ENCODE measurements at places on chromosomes 1 and 21. TPM values are rescaled to one million over a fixed set of nuclear protein-coding genes. Genes with fewer than 3 reads are reported as not detected.

- DNase-seq = no peak
Observed at GRCh38 chr1:174964972-174965361, 34.8 kb upstream of the CACYBP start.

DNA sequence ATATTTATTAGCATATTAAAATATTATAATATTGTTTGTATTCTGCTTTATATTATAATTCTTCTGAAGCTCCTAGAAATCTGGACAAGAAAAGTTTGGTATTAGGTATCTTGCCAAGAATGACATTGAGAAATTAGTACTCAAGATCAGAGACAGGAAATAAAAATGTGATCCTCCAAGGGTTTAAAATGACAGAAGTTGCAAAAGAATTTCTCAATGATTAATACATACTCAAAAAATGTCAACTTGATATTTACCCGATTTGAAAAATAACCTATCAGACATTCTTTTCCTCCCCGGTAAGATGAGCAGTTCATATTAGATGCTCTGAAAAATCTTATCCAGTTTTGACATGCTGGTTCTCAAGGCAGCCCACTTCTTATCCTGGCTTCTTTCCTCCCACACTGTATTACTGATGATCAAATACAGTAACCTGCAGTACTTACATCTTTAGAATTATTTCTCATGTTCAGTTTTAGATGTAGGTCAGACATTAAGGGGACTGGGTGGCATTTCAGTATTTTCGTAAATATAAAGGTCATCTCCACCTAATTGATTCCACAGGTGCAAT, 55.3 kb downstream of the CACHD1 start:
- no peak for DNase-seq

DNA sequence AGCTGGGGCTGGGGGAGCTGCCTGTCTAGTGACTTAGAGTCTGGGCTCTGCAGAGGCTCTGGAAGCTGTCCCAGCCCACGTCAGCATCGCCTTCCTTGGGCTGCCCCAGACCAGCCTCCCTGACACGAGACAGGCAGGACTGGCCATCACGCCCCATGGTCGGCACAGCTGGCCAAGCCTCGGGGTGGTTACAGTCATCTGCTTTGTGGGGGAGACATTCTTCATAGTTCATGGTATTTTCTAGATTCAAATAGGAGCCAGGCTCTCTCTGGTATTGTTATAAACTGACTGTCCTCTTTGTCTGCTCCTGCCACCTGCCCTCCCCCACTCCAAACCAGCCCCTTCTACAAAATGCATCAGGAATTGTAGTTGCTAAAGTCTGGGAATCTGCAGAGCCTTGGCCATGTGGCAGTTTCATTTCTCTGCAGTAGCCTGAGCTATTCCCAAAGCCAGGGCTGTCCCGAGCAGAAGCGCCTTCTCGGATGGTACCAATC, 29.4 kb downstream of the OLFML2B start:
- DNase-seq = no peak

The SPATA1 gene
- total RNA-seq = 8.6 TPM

- no peak for DNase-seq
Observed at GRCh38 chr21:36478941-36479340, 981 bp downstream of the CLDN14 start.

The FRRS1 gene
- total RNA-seq = 0.96 TPM

DNA sequence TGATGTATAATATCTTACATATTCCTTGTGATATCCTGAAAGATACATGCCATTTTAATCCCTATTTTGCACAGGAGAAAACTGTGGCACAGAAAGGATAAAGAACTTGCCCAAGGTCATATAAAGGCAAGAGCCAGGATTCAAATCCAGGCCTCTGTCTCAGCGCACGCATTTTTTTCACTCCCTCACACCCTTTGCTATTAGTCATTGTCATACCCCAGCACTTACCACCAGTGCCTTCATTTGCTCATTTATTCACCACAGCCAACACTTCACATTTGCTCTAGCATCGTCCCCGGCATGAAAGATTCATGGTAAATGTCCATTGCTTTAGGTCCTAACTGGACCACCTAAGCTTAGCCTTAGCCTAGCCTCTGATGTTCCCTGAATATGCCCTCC, 14.2 kb downstream of the ALX3 start:
- no peak for DNase-seq

The SPATA45 gene
- 0.64 TPM for total RNA-seq

DNA sequence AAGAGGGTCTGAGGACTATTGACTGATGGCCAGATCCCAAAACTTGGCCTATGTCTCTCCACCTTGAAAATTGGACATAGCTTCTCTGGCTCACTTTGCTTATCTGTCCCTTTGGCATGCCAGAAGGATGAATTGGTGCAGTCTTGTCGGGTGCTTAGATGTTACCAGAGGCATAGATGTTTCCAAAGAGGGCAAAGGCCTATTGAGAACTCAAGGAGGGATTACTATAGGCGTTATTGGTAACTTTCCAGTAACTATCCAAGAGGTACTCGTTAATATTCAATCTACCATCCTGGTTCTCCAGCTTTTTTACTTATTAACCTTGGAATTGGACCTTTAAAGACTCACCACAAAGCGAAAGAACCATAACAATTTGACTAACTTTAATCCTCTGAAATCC, 368.3 kb upstream of the ESRRG start:
- DNase-seq = no peak

Data from B cell (primary cell).